Activated CD4-positive, alpha-beta T cell treated with anti-CD3 and anti-CD28 coated beads, Interleukin-2, amount 50 U/mL, for 1 hour (primary cell): ENCODE measurements at places on chromosomes 6 and 20.

- no peak for DNase-seq
These were observed 56.0 kb downstream of the TGM2 start for GRCh38 chr20:38108986-38109541.

DNA sequence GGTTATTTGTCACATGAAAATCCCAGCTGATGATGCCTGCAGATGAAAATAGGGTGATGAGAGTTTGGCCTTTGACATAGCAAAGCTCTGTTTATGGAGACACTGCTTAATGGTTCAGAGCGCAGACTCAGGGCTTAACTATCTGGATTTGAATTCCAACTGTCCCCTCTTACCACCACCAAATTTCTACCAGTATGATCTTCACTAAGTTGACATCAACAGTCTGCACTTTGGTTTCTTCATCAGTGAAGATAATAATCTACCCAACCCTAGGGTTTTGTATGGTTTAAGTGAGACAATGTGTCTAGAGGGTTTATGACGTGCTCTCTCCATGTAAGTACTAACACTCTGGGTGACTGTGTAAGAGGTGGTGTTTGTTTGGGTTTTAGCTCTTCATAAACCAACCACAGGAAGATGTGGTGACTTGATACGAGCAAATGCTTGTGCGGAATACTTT lies 151.4 kb upstream of the TNFAIP3 start:
- DNase-seq, result no peak

DNA sequence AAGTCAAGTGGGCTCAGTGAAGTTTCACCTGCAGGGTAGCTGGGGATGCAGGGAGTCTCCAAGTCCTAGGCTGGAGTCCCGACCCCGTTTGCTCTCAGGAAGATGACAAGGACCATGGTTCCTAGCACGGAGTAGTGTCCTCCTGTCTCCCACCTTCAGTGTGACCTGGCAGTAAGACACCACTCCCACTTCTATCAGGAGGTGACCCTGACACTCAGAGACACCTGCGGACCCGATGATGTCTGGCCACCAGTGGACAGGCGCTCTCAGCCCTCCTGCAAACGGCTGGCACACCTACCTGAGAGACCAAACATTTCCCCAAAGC lies 1.1 kb downstream of the SOD2 start:
- no peak for DNase-seq

DNA sequence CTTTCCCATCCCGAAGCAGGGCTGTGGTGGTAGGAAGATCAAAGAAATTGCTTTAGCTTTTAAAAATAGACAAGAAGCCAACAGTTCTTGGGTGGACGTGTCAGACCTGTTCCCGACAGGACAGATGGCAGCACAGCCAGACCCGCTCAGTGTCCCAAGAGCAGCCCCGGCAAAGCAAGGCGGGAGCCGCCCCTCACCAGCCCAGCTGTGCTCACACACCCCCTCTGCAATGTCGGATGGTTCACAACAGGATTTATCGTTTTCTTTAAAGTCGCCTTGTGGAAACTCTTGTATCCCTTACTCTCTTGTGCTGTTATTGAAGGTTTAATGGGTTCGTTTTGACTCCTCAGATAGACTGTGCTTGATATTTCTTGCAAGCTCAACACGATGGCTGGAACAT lies 302.4 kb downstream of the THBS2 start:
- DNase-seq, result no peak

DNA sequence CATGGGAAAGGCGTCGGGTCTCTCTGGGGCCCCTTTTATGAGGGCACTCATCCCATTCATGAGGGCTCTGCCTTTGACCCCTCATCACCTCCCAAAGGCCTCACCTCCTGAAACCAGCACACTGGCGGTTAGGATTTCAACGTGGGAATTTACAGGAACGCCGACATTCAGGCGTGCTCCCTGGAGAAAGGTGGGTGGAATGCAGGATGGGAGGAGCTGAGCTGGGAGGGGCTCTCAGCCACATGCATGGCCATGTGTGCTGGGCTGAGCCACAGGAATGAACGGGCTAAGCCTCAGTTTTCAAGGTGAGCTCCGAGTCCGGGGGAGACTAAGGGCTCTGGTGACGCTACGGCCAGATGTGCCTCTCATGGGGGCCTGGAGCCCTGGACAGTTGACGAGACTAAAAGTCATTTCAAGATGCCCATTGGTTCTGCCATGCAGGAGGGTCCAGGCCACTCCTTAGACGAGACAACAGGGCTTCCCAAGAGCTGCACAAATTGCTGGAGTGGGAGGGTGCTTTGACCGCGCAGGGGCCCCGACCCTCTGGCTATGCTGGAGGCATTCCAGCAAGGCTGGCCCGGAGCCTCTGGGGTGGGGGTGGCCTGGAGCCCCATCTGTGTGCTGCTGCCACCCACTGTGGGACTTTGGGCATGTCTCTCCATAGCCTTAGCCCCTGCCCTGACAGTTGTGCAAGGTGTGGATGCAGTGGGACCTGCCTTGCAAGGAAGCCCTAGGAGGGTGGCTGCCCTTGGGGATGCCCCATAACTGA lies 3.8 kb upstream of the ARFGAP1 start:
- DNase-seq, result no peak

DNA sequence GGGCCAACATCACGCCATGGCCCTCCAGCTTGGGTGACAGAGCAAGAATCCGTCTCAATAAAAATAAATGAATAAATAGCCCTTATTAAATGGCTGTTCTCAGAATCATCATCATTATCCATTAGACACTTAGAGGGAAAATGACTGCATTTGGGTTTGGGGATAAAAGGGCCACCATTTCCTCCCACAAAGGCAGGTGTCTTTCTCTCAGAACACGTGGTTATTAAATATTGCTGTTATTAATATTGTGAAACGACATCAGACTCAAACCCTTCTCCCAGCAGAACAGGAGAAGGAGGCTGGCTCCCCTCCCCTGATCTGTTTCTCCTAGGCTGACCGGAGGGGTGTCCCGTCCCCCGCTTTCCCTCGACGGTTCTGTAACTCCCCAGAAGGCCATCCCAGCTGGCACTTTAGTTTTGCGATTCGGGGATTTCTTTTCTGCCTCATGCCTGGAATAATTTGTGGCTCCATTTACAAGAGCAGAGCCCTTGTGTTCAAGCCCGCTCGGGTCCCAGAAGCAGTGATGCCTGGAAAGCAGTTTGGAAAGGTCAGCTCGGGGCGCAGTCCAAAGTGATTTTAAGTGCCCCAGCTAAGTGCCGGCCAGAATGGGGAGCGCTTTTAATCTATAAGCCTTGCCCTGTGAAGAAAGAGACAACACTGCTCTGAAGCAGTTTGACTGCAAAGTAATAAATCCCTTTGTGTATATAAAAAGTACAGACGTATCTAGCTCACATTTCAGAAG lies 41.9 kb downstream of the EYA2 start:
- no peak for DNase-seq

GRCh38 chr6:101125380-101125971 lies 244.3 kb upstream of the ASCC3 start:
- DNase-seq, result no peak

- DNase-seq, result no peak
These were observed 9.9 kb upstream of the UST start for GRCh38 chr6:148736774-148737412.

GRCh38 chr6:78749326-78749725 lies 118.0 kb upstream of the IRAK1BP1 start:
- DNase-seq, result no peak

DNA sequence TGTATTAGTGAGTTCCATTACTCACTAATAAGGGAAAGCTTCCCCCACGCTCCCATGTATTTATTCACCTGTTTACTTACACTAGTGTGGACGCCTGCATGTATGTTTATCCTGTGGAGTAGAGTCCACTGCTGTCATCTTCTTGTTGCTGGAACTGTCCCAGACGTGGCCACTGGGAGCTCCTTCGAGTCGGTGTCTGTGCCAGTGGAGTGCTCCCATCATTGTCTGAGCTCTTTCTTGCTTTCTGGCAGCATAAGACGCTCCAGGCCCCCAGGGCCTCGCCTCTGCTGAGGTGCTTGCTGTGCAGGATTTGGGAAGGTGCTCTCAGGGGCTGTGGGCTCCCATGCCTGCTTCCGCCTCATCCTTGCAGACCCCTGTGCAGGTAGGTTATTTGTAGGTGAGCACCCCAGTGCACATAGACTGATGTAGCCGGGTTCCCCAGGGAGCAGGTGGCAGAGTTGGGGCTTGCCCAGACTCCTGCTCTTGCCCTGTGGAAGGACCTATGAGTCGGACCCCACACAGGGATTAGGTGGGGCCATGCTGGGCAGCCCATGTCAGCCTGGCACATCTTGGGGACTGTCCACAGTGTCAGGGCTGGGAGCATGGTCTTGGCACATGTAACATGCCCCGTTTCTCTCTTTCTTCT lies 16.6 kb downstream of the PHACTR3 start:
- no peak for DNase-seq

DNA sequence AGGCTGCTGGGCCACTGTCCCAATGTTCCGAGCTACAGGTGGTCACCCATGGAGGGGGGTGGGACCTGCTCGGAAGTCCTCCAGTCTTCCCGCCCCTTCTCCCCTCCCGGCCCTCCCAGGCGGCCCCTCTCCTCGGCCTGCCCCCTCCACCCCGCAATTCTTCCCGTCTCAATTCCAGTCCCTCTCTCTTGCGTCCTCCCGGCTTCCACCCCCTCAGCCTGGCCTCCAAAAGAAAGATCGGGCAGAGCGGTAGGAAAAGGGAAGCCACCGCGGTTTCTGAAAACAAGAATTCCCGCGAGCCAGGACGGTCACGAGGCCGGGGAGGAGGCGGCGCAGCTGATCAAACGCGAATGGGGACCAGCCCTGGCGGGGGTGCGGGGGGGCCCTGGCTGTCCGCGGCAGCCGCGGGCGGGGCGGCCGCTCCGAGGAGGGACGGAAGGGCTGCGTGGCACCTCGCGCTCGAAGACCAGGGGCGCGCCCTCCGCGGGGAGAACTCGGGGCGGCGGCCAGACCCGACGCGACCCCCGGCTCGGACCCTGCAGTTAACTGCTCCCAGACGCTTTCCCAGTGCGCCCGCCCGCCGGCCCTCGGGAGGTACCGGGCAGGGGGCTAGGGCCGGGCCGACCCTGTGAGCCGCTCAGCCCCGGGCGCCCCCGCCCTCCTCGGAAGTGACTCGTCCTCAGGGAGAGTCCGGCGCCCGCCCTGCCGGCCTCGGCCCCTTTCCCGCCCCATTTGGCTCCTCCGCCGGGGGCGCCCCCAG lies 1.0 kb downstream of the PXDC1 start:
- peak; percentile 5 for DNase-seq

- DNase-seq, result no peak
These were observed 75.6 kb downstream of the SNX9 start for GRCh38 chr6:157898640-157899039.

- peak; percentile 4 for DNase-seq
These were observed 3.4 kb upstream of the RSPO4 start for GRCh38 chr20:1005452-1006027.

DNA sequence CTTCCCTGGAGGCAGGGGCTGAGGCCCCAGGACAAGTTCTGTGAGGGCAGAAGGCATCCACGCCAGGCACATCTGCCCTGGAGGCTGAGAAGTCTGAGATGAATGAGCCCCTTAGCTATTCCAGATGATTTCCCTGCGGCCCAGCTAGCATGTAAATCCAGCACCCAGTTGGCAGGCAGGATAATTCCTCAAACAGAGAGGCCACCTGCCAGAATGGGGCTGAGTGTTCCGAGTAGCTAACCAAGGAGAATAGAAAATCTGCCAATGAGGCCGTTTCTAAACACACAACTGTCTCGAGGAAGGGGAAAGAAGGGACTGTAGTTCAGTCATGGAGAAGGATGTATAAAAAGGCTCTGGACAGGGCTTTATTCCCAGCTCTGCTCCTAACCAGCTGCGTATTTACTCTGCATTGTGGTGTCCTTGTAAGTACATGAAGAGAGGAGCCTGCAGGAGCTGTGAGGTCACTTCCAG lies 211.4 kb upstream of the CDYL start:
- DNase-seq, result no peak

DNA sequence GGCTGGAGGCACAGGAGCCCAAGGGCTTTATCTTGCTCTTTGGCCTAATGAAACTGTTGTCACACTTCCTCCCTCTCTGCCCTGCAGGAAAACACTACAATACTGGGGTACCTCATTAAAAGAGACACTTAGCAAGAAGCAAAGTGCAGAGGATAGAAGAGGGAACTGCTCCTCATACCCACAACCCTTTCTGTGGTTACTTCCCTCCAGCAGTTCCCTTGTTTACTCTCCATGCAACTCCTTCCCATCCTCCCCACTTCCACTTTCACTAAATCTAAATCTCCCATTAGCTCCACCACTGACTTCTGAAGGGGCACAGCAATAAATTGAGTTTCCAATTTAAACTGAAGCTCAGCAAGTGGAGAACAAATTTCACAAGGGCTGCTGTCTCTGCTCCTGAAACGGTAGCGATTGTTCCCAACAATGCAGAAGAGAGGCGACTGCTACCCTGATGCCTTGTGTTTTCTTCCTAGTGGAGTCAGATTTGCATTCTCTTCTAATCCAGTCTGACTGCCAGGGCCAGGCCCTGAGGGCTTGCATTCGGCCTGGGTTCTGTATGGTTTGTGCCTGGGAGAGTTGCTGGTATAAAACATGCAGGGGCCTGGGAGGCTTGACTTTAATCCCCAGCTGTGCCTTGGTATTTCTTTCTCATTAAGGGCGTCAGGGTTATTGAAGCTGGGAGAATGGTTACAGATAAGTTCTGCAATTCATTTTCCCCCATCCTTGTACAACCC lies 454.7 kb downstream of the TFAP2B start:
- DNase-seq, result no peak

- no peak for DNase-seq
These were observed 56.2 kb upstream of the UFL1 start for GRCh38 chr6:96465321-96465903.

DNA sequence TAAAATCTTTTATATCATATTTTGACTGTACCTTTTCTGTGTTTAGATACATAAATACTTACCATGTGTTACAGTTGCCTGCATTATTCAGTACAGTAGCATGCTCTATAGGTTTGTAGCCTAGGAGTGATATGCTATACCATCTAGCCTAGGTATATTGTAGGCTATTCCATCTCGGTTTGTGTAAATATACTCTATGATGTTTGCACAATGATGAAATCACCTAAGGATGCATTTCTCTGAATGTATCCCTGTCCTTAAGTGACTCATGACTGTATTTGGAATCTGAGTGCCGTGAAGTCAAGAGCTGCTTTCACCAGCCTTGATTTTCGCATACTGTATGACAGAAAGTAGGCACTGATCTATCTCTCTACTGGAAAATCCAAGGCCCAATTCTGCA lies 129.9 kb downstream of the UTRN start:
- no peak for DNase-seq

DNA sequence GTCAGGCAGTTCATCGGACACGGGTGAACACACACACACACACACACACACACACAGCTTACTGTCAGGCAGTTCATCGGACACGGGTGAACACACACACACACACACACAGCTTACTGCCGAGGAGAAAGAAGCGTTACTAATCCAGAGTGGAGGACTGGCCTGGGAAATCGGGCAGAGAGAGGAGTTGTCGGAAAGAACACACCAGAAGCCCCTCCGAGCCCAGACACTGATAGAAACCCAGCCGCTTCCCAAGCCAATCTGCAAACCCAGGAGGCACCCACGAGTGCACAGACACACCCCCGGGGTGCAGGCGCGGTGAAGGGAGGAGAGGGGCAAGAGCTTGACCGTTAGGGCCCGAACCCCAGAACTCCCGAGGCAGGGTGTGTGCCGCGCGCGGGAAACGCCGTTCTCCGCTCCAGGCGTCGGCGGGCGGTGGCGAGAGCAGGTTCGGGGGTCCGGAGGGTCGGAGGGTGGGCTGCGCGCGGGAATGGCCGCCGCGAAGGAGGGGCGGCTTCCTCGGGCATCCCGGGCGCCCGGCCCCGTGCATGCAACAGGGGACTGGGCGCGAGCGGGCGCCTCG lies 636 bp downstream of the ELOVL2 start:
- DNase-seq, result no peak
